K562 (cell line): ENCODE measurements at places on chromosomes 5 and 9. TPM values are rescaled to one million over a fixed set of nuclear protein-coding genes. Genes with fewer than 3 reads are reported as not detected.
A peak's percentile ranks its signal among the peaks of the same experiment; 100 is the strongest.

The SREK1 gene
- 66.6 and 67.0 TPM in 2 replicates for total RNA-seq

DNA sequence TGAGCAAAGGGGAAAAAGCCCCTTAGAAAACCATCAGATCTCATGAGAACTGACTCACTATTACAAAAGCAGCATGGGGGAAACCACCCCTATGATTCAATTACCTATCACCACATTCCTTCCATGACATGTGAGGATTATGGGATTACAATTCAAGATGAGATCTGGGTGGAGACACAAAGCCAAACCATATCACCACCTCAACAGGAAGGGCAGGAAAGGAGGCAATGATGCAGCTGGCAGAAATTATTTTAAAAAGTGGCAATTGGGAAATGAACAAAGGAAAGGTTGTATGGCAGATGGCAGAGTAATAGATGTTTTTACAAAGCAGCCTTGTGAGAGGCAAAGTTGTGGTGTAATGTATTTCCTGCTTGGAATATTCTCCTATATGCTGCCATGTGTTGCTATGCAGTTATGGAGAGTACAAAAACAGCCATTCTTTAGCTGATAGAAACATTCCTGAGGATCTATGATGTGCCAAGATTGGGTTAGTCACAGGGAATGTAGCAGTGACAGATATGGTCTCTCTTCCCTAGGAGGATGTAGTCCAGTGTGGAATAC lies 138.8 kb downstream of the SMC2 start:
- DNase-seq, result no peak

The DNAI1 gene
- not detected in 2 replicates for total RNA-seq

The RAI14 gene
- total RNA-seq, result 52.4 and 58.6 TPM in 2 replicates

The HMGCS1 gene
- 116 and 137 TPM in 2 replicates for total RNA-seq

The PLPP7 gene
- 0.56 and 0.93 TPM in 2 replicates for total RNA-seq

DNA sequence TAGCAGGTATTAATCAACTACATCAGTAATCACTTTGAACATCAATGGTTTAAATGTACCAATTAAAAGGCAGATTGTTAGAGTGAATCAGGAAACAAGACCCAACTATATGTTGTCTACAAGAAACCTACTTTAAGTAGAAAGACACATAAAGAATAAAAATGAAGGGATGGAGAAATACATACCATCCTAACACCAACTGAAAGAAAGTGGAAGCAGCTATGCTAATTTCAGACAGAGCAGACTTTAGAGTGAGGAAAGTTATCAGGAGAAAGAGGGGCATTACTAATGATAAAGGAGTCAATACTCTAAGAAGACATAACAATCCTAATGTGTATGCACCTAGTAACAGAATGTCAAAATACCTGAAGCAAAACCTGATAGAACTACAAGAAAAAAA lies 125.8 kb downstream of the NR6A1 start:
- DNase-seq, result no peak

The SPINK13 gene
- total RNA-seq, result not detected in 2 replicates

- peak; percentile 75 for DNase-seq
Observed at GRCh38 chr5:146565764-146566367, 49.9 kb upstream of the GPR151 start.

DNA sequence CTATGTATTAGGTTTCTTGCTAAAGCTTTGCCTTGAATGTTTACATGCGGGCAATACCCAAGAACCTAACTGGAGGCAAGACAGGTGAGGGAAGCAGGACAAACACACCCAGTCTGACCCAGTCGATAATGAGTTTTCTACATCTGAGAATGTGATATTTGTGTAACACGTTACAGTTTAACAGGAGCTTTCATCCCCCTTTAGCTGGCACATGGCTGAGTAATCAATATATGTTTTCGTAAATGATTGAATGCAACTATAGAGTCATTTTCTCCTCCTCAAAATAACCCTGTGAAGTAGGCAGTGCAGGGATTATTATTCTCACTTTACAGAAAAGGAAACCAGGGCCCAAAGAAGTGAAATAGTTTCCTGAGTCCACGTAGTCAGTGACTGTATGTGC lies 84.7 kb upstream of the HTR4 start:
- DNase-seq, result no peak

The INIP gene
- 28.5 and 33.0 TPM in 2 replicates for total RNA-seq

GRCh38 chr5:33888587-33888986 lies 3.2 kb downstream of the ADAMTS12 start:
- no peak for DNase-seq

- no peak for DNase-seq
Observed at GRCh38 chr9:94950579-94951323, 224.3 kb downstream of the AOPEP start.

The FRMD3 gene
- 0.29 and 0.51 TPM in 2 replicates for total RNA-seq

GRCh38 chr9:26261503-26262330 lies 583.5 kb upstream of the TUSC1 start:
- no peak for DNase-seq

The IL9 gene
- total RNA-seq, result not detected in 2 replicates

DNA sequence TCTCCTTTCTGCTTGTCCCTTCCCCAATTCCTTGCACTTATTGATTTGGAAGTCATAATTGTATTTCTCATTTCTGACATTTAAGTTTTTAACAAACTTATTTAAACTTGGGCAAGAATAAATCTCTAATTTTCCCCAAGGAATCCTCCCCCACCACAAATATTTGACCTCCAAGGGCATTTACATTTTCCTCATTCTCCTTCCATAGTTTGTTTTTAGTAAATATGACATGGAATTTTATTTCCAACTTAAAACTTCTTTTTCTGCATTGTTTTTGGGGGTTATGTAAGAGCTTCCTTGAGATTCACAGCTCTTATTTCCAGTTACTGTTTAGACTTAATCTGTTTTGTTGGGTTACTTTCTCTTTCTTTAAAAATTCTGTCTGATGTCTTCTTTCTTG lies 64.9 kb downstream of the ZNF618 start:
- no peak for DNase-seq

GRCh38 chr5:10719965-10720364 lies 41.1 kb downstream of the DAP start:
- no peak for DNase-seq

- DNase-seq, result no peak
Observed at GRCh38 chr9:311841-312240, 97.2 kb downstream of the DOCK8 start.

The FLT4 gene
- total RNA-seq, result 0.24 and 0.47 TPM in 2 replicates

DNA sequence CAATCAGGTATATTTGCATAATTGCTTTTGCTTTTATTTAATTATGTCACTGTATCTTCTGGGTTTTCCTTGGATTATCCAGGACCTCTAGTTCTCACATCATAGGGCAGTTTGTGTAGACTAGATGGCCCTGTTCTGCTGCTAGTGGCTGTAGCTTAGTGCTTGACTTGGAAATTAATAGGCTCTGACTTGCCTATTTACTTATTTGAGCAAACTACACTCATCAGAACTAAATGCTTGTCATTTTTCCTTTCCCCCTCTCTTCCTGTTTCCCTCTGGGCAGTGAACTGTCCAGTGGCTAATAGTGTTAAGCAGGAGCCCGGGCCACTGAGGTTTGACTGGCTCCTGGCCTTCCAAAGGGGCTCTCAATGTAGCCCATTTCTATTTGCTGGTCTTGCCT lies 135.7 kb downstream of the MAN2A1 start:
- DNase-seq, result no peak

- DNase-seq, result no peak
Observed at GRCh38 chr5:172172912-172173563, 15.0 kb downstream of the STK10 start.

The NRG2 gene
- 0.07 TPM in 1 of 2 replicates, not detected in the other for total RNA-seq

DNA sequence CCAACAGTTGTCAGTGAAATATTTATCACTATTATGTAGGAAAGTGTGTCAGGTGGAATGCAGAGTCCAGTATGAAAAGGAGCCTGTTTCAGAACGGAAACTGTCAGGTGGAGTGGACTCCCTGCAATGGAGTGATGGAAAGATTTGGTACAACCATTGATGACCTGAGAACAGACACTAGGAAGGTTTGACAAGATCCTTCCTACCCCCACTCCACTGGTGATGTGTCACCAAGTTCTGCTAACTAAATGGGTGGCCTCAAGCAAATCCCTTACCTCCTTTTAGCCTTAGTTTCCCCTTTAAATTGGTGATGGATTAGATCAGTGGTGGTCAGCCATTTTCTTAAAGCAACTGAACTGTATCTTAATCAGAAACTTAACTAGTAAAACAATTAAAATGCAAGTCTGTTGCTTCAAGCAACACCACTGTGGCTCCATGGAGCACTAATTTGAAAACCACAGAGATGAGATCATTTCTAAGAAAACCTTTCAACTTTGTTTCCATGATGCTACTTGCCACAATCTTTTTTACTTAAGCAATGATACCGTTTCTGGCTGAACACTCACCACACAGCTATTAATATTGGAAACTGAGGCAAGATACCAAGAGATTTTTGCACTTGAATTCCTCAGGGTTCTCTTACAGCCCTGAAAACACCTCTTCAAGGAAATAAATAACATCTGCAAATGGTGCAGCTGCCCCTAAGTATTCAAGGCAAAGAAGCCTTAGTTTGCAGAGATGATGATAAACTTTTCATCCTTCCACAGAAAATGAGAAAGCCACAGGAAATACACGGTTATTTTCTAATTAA lies 140.6 kb downstream of the ERCC6L2 start:
- DNase-seq, result no peak

DNA sequence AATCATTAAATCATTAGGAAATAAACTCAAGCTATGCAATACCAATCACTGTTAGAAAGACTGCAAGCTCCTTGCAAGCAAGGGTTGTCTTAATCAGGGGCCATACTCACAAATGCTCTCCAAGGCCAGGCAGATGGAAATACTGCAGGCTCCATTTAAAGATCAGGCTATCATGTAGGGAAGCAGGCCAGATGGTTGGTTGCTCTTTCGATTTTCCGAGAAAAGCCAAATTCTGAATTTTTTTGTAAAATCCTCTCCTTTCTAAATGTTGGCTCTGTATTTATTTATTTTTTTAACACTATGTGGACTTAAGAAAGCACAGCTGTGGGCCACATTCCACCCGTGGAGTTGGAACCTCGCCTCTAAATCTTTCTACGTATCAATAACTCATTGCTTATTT lies 127.1 kb downstream of the GLIS3 start:
- no peak for DNase-seq

DNA sequence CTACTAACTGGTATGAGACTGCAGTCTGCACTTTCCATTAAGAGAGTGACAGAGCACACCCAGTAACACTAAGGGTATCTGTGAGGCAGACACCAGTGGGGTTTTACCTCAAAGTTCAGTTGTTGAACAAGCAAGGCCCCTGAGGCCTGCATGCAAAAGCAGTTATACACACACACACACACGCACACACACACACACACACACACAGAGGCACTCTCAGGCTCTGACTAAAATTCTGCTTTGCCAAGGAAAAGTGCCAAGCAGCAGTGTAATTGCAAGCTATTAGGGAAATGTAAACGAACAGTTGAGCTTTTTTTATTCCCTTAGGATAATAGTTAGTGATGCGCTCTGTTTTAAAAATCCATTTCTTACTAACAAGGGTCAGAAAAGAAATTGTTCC lies 377.1 kb downstream of the SPOCK1 start:
- no peak for DNase-seq

GRCh38 chr9:99433555-99433954 lies 211.5 kb downstream of the SEC61B start:
- peak; percentile 58 for DNase-seq

DNA sequence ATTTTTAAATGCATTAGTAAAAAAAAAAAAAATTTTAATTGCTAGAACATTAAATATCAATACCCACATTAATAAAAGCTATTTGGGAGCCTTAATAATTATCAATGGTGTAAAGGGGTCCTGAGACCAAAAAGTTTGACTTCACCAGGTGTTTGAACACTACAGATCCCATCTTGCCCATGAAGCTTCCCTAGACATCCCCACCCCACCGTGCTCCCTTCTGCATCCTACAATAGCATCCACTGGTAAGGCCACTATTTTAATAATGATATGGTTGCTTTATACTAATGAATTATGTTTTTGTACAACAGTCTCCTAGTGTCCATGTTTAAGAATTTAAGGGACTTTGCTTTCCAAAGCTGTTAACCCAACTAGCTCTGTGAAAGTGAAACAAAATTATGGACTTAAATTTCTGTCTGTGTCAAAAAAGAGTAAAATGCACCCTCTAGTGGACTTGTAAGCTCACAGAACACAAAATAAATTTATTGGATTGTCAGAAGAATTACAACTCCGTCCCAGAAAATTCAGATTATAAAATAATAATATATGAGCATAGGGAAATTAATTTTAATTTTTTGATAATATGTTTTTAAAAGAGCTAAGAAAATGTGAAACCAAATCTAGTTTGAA lies 76.0 kb downstream of the ARL15 start:
- no peak for DNase-seq

GRCh38 chr5:159338118-159338517 lies 7.8 kb upstream of the IL12B start:
- DNase-seq, result no peak

GRCh38 chr5:21810737-21811316 lies 1042.3 kb downstream of the CDH12 start:
- peak; percentile 10 for DNase-seq

- no peak for DNase-seq
Observed at GRCh38 chr9:33162721-33163311, 4.3 kb downstream of the B4GALT1 start.

- no peak for DNase-seq
Observed at GRCh38 chr5:75610201-75610600, 1.1 kb upstream of the ANKDD1B start.

DNA sequence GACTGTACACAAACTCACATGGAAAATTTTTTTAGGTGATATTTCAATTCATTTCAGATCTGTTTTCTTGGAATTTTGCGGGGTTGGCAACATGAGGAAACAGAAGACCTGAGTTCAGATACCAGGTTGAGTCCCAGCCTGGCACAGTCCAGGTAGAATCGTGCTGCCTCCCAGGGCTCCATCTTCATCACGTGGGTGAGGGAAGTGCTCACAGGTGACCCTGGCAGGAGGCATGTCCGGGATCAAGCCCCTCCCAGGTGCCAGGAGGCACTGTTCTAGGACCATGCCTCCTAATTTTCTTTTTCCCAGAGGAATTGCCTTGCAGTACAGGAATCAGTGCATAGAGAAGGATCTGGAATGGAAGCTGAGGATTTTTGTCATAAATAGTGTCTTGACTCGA lies 318.3 kb upstream of the IRX4 start:
- DNase-seq, result no peak

The GTF2H2 gene
- total RNA-seq, result 51.8 and 54.0 TPM in 2 replicates

The SOX30 gene
- total RNA-seq, result not detected in 2 replicates

DNA sequence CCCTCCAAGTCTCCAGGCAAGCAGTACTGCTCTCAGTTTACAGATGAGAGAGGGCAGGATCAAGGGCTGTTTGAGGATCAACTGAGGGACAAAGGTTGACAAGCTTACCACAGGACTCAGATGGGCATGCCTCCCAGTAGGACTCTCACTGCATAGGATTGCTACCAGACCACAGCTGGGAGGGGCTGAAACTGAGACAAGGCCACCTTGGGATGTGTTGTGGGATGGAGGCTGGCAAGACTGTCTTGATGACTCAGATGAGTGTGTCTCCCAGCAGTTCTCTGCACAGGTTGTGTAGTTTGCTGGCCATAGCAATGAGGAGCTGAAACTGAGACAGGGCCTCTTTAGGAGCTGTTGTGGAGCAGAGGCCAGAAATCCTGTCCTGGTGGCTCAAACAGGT lies 222.2 kb upstream of the IRX1 start:
- no peak for DNase-seq

The CEP120 gene
- total RNA-seq, result 18.9 and 20.5 TPM in 2 replicates
